ENCODE measurements at places on chromosomes 2 and 18.

GRCh38 chr2:46780411-46780800 is 135.2 kb downstream of the MCFD2 start:
- no peak for DNase-seq

DNA sequence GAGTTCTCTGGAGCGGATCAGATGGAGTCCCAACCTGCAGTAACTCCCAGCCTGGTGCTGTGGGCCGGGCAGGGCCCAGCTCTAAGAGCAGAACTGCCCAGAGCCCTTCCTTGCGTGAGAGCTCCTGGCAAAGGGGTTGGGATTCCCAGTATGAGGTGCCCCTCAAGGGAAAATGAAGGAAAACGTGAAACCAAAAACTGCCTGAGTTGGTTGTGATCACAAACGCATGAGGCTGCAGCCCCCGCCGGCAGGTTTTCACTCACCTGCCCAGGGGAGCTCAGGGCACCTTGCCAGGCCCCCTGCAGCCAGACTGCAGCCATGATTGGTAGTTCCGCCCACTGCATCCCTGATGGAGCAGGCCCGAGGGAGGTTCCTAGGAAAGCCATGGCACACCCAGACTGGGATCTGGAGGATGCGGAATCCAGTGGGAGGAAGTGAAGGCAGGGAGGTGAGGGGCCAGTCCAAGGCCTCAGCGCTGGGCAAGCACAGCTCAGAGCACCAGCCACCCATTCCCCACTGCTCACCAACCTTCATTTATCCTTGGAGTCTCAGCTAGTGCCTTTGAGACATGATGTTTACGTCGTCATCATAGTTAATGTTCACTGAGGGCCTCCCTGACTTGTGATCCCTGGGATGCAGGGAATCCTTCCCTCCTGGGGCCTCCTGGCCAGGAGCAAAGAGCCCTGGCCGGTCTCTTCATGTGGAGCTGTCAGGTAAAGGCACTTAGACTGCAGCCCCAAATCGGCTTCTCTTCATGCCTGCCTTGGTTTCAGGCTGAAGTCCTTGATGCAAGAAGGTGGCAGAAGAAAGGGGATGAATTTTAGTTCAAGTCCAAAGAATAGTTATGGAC is 103.2 kb downstream of the INHBB start:
- no peak for DNase-seq

DNA sequence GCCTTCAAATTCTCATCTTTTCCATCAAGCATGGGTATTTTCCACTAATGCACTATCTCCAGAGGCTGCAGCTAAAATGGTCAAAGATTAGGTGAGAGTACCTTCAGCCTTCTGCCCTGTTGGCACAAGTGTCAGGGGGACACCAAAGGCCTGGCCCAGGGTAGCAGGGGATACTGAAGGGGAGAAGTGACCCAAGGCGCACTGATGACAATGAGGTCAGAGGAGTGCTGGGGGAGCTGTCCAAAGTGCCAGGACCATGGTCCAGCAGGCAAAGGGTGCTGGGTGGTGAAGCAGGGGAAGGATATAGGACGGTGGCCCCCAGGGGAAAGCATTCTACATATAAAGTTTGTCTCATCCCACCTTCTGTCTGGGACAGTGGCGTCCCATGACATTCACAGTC is 303.4 kb downstream of the SMAD2 start:
- DNase-seq = no peak

DNA sequence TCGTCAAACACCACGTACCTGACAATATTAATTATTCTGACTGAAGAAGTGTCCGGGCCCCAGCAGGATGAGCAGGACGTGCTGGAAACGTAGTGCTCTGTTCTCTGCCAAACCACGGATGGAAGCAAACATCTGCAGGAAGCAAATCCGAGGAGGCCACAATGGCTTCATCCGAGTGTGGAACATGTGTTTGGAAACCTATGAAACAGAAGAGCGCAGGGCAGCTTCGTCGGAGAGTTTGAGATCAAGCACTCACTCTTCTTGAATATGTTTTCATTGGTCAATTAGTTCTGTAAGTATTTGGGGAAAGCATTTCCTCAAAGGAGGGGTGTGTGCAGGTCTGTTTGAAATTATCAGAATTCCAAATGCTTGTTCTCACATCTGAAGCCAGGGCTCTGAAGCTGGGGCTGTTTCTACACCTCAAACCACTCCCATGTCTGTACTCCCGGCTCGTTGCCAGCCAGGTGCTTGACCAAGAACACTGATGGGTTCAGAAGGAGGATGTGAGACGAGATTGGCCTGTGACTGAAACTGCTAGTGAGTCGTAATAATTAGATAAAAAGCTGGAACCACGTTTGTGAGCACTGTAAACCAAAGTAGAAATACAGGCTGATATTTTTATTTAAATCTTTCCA is 356.6 kb upstream of the SALL3 start:
- no peak for DNase-seq

DNA sequence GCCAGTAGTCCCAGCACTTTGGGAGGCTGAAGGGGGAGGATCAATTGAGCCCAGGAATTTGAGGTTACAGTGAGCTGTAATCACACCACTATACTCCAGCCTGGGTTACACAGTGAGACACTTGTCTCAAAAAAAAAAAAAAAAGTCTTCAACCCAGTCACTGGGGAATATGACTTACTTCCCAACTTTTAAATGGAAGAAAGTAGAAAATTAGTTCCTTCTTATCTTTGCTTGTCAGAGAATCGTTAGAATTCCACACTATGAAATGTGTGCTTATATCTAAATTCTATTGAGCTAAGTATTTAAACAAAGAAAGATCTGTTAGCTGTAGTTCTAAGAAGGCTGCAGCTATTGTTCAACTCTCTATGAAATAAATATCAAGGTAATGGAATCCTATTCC is 22.4 kb downstream of the DYNC2LI1 start:
- DNase-seq = no peak

DNA sequence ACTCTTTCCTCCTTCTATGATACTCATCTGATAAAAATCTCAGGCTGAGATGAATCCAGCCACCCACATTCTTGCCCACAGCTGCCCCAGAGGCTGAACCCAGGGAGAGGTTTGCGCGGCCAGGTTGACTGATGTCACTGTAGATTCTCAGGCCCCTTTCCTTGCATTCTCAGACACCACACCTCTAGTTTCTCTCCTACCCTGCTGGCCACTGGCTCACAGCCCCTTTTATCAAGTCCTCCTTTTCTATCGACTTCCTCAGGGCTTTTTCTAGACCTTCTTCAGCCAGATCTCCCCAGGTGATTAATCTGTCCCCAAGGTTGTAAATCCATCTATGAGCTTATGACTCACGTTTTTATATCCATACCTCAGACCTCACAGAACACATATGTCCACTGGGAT is 99.8 kb downstream of the TACR1 start:
- no peak for DNase-seq

DNA sequence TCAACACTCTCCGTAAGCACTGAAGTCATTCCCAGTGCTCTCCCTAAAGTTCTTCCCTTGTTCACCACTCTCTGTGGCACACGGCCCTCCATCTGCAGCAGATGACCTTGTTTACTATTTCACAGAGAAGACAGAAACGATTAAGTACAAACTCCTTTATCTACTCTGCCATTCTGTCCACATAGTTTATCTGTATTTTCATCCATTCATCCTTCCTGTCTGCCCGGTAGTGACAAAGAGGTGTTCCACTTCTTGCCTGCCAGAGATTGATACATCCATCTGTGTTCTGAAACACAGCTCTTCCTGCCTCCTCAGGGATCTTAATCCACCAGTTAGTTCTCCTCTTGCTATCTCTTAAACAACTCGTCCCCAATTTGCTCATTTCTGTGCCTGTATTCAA is 77.9 kb upstream of the CD226 start:
- no peak for DNase-seq

- no peak for DNase-seq
Observed at GRCh38 chr2:229445501-229446211, 174.6 kb upstream of the PID1 start.

All from omental fat pad (tissue), 4 donors.